NCI-H1930 (cell line): ENCODE measurements at places on chromosomes 11 and 22.

DNA sequence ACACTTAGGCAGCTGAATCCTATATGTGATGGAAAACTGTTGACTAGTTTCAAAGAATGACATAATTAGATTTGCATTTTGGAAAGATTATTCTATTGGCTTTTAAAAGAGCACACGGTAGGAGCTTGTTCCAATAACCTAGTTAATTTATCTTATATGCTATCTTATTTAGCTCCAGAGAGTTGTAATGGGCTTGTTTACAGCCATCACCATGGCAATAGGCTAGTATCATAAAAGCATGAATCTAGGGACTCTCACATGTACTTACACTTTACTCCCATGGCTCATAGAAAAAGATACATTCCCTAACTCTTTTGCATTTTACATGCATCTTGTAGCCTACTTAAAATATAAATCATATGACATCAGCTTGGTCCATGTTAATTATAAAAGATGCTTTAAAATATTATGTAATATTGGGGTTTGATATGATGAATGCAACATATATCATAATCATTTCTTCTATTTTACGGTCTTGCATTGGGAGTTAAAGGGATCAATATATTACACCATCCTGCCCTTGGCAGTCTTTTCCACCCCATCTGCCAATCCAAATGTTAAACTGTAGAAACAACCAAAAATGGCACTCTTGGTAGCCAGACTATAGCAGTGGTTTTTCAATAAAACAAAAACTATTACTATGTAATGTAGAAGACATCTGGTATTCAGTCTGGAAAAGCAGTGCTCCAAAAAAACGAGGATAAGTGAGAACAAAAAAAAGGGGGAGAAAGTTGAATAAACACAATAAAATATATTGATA lies 2254.0 kb downstream of the LRRC4C start:
- DNase-seq: no peak

GRCh38 chr11:107591378-107592230 lies 657 bp downstream of the ELMOD1 start:
- DNase-seq: no peak

DNA sequence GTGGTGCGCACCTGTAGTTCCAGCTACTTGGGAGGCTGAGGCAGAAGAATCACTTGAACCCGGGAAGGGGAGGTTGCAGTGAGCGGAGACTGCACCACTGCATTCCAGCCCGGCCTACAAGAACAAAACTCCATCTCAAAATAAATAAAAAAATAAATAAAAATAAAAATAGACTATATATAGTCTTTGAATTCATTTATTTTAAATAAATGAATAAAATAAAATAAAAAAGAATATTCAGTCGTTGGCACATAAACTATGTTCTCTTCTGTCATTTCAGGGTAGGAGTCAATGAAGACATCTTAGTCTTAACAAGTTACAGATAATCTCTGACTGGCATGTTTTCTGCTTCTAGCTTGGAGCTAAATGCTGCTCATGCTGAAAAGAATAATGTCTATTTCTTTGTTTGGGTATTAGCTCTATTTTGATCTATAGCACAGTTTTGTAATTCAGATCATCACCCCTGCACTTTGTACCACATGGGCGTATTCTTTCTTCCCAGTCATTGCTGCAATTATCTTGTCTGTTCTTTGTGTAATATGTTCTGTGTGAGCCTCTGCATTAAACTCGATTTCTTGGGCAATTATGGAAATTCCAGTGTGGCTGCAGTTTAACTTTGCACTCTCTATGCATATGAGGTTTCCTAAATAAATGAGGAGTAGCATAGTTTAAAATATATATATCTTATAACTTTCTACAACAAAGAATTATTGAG lies 1.4 kb upstream of the MS4A14 start:
- DNase-seq: no peak

DNA sequence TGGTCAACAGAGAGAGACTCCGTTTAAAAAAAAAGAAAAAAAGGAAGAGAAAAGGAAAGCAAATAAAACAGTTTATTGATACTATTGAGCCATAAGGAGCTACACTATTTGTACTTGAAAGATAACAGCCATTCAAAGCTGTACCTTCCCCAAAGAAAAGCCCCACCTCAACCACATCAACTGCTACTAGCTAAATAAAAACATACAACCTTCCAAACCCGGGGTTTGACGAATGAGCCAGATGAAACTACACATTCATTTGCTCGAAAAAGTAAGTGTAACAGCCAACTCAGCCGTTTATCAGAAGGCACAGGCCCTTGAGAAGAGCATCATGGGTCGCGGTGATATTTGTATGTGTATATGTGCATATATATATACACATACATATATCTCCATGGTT lies 78.4 kb downstream of the SIK3 start:
- DNase-seq: no peak

DNA sequence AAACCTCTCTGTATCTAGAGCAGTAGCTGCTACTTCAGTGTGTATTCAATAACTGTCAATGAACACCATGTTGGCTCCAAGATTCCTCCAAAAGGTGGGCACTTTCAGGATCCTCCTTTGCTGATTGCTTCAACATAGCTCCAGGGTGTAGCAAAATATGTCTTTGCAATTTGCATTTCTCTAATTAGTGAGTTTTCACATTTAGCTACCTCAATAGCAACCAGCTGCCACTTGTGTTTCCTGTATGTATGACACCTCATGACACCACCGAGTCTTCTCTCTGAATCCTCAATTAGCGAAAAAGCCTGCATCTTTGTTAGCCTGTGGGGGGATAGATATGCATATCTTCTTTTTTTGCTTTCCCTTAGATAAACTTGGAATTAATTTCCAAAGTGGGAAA lies 898.3 kb upstream of the FAT3 start:
- no peak for DNase-seq

DNA sequence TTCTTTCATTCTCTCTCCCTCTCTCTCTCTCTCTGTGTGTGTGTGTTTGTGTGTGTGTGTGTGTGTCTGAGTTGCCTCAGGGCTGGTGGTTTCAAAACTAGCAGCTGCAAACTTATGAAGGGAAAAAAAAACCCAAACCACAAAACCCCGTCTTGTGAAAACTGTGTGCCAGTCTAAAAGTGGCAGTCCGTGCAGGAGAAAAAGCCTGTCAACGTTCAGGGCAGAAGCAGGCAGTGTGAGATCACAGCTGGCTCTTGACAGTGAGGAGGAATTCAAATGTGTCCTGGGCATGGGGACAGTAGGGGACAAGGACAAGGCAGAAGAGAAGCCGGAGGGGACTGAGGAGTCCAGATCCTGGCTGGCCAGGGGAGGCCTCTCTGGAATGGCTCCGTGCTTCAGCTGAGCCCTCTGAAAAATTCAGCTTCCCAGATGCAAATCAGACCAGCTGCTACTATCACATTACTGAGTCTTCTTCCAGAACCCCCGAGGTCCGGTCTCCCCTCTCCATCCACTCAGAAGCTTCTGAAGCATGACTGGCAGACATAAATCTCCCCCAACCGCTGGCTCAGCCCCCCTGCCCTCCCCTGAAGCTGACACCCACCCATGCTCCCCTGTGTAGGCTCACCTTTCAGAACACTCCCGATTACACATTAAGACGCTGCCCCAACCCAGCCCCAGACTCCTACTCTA lies 31.9 kb downstream of the FLI1 start:
- no peak for DNase-seq

DNA sequence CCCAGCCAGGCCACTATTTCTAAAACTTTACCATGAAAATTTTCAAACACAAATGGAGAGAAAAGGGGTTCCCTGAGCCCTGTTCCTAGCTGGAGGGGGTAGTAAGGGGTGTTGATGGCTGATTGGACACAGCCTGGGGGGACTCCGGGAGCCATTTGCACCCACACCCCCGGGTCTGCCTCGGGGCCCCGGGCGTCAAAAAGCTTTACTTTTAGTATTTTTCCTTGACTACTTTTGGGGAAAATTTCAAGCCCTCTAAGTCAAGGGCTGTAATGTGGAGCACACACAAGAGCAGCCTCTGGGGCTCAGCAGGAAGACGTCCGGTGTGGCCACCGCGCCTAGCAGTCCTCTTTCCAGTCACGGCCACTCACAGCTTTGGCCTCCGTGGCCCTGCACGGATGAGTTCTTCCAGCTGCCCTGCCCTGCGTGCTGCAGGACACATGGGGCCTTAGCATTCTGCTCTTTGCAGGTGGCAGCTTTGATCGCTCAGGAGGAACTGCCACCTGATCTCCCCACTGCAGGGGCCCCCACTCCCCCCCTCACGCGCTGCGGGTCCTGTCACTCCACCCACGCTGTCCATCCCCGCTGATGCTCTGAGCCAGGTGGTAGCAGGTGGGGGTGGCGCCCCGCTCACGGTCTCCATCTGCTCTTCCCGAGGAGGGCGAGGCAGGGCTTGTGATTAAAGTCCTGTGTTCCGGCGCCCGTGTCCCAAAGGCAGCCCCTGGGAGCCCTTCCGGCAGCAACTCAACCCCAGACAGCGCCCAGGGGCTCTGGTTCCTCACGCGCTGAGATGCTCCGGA lies 14.4 kb downstream of the RNH1 start:
- no peak for DNase-seq

GRCh38 chr22:29971607-29972006 lies 88.6 kb downstream of the MTMR3 start:
- no peak for DNase-seq

- DNase-seq: no peak
Observed at GRCh38 chr11:115469361-115469760, 34.9 kb downstream of the CADM1 start.

DNA sequence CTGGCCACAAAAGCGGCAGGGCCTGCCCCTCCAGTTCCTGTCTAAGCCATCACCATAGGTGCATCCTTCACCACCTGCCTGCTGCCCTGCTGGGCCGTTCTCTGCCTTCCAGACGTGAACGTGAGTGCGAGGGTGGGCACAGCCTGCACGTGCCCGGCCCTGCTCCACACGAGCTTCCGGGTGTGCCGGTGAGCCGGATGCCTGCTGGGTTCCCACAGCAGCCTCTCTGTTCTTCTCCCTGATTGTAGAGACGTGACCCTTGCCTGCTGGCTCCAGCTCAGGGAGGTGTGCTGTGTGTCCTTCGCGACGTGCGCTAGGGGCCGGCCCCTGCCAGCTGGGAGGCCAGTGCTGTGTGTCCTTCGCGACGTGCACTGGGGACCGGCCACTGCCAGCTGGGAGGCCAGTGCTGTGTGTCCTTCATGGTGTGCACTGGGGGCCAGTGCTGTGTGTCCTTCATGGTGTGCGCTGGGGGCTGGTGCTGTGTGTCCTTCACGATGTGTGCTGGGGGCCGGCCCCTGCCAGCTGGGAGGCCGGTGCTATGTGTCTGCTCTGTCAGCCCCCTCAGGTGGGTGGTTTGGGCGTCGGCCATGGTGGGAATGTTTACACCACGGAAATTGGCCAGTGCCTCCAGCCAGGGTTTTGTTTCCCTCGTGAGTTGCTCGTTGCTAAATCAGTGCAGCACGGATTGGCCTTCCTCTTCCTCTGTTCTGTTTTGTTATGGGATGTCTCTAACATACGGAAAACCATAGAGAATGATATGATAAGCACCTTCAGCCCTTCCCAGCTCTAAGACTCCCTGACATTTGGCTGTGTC lies 35.4 kb upstream of the BRSK2 start:
- no peak for DNase-seq

DNA sequence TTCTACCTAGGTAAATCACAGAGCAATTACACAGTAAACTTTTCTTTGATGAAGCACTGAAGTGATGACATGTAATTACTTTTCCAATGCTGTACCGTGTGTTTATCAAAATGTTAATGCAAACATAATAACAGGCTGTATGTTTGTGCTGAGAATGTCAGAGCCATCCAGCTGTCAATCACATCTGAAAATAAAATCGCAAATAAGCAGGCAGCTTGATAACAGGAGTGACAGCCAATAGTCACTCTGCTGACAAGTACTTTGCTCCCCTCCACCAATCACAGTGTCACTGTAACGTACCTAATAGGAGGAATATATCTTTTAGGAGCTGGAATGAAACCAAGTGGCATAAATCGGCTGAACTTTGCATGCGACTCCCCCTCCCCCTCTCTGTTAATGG lies 119.7 kb downstream of the KIRREL3 start:
- no peak for DNase-seq

- DNase-seq: no peak
Observed at GRCh38 chr11:118318581-118319336, 14.2 kb downstream of the CD3E start.

DNA sequence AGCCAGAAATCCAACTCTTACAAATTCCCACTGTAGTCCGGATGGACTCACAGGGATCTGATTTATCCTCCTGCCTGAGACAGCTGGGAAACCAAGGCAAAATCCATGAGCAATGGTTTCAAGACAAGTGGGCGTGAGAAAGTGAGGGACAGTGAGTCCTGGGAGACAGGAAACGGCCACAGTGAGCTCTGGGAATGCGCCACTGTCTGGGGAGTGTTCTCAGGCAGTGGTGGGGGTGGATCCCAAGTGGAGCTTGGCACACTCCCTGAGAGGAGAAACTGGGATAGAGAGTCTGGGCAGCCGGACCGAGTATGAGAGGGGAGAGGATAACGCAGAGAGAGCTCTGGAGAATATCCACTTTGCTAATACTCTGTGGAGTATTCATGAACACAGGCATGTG lies 9.8 kb downstream of the IL17REL start:
- DNase-seq: no peak

DNA sequence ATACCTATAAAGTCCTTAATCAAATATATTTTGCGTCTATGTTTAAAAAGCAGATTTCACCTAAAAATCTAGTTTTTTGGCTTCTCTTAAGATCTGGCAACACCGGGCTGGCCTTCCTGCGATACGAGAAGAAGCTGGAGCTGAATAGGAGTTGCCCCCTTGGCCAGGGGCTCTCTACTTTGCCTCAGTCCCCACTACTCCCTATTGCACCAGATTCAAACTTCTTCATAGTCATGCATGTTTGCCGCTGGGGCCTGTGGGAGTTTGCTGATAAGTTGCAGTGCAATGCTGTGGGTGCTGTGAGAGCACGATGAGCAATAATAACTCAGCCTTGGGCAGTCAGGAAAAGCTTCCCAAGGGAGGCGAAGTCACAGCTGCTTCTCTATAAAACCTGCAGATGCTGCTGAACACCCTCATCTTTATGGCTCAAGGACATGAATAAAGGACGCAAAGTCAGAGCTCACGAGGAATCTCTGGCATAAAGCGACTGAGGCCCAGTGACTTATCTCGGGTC lies 15.2 kb upstream of the EIF3D start:
- no peak for DNase-seq

GRCh38 chr11:70517988-70518907 lies 119.9 kb downstream of the CTTN start:
- DNase-seq: no peak

GRCh38 chr11:6892400-6892799 lies at the start of gene OR2D2:
TSS of gene OR2D2 (minus strand) at chr11:6892500. CDS start at chr11:6892500, 0 bp downstream.
- no peak for DNase-seq
